ENCODE measurements at places on chromosomes 5 and 9.
A peak's percentile ranks its signal among the peaks of the same experiment; 100 is the strongest.

GRCh38 chr5:135944967-135945560, 9.7 kb downstream of the LECT2 start:
- DNase-seq, result peak; percentile 86

DNA sequence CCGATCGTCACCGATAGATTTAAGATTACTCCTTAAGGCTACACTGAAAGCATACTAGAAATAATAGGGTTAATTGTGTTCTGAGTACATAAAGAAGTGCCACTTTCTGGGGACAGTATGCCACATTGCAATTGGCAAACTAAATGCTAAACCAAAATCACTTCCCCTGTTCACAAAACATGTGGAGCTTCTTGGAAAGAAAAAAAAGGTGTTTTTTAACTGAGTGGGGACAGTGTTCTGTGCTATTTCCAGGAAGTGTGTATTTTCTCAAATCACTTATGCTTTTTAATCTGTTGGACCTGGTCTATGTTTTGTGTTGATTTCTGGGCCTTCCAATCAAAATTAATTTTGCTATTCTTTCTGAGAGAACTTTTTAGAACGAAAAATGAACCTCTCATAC, 149.3 kb upstream of the MPDZ start:
- DNase-seq, result no peak

DNA sequence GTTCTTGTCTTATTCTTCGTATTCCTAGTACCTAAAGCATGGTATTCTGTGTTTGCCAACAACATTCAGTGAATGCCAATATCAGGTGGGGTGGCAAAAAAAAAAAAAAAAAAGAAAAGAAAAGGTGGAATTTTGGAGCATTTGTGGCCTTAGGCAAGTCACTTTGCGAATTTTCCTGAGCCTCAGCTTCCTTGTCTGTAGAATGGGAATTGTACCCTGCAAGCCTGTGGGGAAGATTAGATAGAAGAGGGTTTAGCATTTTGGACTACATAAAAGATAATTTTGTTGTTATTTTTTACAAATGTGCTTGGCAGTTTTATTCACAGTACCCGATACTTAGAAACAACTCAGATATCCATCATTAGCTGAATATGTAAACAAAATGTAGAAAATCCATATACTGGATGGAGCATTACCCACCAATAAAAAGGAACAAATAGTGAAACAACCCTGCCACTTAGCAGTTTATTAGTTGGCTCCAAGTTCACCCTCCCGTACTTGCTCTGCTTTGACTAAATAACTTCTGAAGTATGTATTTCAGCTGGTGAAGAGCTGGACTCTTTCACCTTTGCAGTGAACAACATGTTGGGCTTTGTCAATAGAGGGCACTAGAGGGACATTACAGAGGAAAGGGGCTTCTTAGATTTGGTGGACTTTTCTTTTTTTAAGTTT, 13.6 kb downstream of the UBE2D2 start:
- DNase-seq, result peak; percentile 15

DNA sequence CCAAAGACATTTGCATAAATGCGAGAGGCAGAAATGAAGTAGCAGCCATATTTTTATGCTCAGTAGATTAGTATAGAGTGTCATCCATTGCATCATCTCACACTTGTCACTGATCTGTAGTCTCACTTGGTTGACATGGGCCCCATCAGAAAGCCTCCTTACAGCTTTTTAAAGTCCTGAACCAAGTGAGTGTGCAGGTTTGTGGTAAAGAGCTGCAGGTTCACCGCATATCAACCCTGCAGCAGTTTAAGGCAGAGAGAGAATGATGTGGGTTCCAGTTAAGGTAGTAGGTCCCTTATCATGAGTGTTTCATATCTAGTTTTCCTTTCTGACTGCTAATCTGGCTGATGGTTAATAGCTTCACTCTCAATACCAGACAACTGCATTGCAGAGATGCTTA, 1080.3 kb downstream of the NR2F1-AS1 start:
- no peak for DNase-seq

DNA sequence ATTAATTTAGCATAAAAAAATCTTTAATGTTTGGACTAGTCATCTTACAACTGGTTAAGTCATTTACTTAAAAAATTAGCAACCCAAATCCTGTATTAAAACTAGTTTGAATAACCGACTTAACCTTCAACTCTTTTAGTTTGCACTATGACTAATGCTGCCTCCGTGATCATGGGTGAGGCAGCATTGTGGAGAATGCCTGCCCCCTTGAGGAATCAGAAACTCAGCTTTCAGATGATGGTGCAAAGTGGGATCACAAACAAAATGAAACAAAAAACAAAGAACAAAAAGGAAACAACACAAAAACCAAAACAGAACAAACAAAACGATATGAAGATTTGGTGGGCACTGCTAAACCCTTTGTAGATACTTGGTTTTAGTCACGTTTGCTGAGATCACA, 127.0 kb upstream of the PALM2AKAP2 start:
- no peak for DNase-seq

GRCh38 chr5:163458778-163459385, 1.0 kb downstream of the NUDCD2 start:
- DNase-seq, result no peak

GRCh38 chr5:34740389-34740806, 84.3 kb downstream of the RAI14 start:
- DNase-seq, result no peak

DNA sequence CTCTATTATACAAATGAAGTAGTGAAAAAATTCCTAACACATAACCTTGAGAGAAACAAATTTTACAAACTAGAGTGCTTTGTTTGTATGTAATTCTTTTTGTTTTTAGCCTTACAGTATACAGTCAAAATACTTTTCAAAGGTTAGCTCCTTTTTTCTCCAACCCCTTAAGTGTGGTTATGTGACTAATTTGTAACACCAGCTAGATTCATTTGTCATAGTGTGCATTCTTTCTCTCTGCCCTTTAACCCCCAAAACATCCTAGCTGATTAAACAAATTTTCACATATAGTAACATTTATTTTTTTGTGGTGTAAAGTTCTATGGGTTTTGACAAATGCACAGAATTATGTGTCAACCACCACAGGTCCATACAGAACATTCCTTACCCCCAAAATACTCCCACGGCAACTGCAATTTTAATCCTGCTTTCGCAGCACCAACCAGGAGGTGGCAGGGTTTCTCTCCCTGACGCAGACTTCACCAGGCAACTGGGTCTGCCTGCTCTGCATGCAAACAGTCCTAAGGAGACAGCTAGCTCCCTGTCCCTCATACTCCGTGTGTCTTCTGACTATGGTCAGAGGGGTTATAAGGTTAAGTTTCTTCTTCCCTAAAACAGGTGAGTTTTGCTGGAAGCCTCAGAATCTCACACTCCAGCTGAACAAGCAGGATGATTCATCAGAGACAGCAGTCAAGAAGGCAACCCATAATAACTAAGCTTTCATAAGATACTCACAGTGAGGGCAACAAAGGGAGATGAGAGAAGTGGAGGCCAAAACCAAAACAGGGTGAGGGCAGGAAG, 44.5 kb upstream of the NR5A1 start:
- DNase-seq, result no peak

DNA sequence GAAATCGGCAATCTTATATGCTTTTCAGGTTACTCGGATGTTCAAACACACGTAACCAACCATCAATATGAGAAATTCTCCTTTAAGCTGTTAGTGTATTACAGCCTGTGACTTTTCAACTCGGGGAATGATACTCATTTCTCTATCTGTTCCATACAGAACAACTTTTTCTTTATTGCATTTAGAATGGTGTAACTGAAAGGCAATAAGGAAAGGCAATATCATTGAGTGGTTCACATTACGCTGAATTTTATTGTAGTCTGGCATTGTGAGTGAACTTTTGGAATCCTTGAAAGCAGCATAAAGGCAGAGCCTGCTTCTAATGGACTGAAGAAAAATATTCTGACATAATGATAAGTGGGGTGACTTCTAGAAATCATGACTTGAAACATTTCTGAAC, 54.4 kb upstream of the MEF2C start:
- no peak for DNase-seq

DNA sequence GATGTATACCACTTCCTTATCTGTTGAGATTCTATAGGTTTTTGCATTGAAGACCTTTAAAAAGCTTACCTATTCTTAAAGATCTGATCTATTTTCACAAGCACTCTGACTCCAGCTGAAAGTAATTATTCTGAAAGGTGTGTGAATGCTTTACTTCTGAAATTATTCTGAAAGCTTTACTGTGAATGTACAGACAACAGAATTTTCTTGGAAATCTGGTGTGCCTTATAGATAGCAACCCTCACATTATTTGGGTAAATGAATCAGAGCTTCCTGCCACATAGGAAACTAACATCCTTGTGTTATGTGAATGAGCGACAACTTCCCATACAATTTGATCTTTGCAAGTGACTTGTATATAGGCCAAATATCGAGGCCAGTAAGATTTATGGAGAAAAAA, 6.5 kb downstream of the CDO1 start:
- DNase-seq, result no peak

- no peak for DNase-seq
These were observed 198.3 kb downstream of the ERCC6L2 start for GRCh38 chr9:96073531-96074480.

DNA sequence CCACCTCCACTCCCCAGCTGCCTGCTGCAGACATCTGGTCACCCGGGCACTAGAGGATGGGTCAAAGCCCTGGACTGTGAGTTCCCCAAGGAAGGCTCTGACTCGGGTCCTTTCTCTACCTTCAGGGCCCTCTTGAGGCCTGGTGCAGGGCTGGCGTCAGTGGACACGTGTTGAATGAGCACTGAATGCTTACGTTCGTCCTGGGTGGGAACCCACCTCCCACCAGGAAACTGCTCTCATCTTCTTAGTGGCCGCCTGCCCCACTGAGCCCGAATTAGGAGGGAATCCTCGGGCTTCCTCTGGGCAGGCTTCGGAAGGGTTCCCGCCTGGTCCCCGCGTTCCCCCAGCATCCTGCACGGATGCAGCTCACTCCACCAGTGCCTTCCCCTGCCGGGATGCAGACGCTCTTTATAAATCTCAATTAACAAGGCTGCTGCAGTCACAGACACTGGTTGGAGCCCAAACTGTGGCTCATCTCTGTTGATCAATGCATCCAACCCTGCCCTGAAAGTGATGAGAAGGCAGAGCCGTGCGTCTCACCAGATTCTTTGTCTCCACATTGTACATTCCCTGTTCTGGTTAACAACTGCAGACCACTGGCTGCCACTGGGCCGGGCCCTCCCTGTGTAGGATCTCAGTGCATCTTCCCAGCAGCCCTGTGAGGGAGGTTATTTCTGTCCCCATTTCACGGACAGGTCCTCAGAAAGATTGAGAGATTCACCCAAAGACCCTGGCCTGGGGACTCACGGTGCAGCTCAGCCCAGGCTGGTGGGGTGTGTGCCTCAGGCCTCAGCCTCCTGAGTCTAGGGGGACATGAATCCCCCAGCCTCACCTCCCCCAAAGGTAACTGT, 168.8 kb downstream of the GAPVD1 start:
- no peak for DNase-seq

GRCh38 chr5:177189965-177190364, 56.4 kb downstream of the NSD1 start:
- DNase-seq, result no peak

- DNase-seq, result no peak
These were observed 380.2 kb upstream of the ZNF462 start for GRCh38 chr9:106482733-106483132.

GRCh38 chr9:128293091-128293490, 17.0 kb downstream of the SWI5 start:
- no peak for DNase-seq

- DNase-seq, result no peak
These were observed 12.8 kb downstream of the UGCG start for GRCh38 chr9:111909444-111909843.

DNA sequence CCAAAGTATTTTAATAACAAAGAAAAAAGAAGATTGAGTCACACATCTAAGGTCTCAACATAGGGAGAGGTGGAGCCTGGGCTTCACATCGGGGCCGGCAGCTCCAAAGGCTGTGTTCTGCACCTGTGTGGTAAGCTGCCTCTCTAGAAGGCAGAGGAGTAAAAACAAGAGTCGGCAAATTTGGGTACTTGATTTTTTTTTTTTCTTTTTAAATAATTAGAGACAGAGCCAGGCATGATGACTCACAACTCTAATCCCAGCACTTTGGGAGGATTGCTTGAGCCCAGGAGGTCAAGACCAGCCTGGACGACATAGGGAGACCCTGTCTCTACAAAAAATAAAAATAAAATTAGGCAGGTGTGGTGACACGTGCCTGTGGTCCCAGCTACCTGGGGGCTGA, 4.7 kb downstream of the URM1 start:
- no peak for DNase-seq

- no peak for DNase-seq
These were observed 71.6 kb downstream of the PCDH1 start for GRCh38 chr5:141806626-141807025.

GRCh38 chr5:36040651-36041536, 25.8 kb downstream of the UGT3A2 start:
- peak; percentile 91 for DNase-seq

DNA sequence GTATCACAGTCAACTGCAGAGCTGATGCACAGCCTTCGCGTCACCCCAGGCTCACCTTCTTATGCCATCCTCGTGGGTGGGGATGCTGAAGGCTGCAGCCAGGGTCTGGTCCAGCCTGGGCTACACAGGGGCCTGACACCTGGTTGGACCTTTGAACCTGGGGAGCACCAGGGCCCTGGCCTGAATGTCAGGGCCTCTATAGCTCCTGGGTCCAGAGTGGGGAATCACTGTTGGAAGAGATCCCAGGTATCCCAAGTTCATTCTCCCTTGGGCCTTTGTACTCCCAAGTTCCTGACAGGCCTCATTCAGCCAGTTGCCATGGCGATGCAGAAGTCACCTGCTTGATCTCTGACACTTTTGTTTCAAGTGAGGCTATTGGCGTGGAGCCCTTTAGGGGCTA, 43.8 kb downstream of the ZNF618 start:
- no peak for DNase-seq

GRCh38 chr9:5502553-5502952, 7.8 kb upstream of the PDCD1LG2 start:
- DNase-seq, result no peak

- DNase-seq, result peak; percentile 78
These were observed 39.8 kb downstream of the BARHL1 start for GRCh38 chr9:132622159-132622558.

DNA sequence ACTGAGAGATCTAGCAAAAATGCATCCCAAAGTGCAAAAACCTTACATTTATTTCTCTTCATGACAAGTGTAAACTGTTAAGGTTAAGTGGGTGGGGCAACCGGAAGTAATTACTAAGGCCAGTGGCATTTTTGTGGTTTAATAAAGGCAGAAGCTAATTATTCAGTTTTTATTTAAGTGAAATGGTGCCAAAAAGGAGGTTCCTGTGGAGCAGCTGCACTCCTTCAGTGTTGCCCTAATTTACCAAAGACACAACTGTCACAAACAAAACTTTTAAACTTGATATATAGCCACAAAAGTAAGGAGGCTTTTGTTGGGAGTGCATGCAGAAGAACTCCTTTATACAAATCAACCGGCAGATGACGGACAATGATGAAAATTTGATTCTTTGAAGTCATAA, 81.6 kb downstream of the NDUFS4 start:
- DNase-seq, result no peak

Data from NCI-H345 (cell line).